Head of caudate nucleus (tissue), 42 donors: ENCODE measurements at places on chromosomes 12 and 14.

DNA sequence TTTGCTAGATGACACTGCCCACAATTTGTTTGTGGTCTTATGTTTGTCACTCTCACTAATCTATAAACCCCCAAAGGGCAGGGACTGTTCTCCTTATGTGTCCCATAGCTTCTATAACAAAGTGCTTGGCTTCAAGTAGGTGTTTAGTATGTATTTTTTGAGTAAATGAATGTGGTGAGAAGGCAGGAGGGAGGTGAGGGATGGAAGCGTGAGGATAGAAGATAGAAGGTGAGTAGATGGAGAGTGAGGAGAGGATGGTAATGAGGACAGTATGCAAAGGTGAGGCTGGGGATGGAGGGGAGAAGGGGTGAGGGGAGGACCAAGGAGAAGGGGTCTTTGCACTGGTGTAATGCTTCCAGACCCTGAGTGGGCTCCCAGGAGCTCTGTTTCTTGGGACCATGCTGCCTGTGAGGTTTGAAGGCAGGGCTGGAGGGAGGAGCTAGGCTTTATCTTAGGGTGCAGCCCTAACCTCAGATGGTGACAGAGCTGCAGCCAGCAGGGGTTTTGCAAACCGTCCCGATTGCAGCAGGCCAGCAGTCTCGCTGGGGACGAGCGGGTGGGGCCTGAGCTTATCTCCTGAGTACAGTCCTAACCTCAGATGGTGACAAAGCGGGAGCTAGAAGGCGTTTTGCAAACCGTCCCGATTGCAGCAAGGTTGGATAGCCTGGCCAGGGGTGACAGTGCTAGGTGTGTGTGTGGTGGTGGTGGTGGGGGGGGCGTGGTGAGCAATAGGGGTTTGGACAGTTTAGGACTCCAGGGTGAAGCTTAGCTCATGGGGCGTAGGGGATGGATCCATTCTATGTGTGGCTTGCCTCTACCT, 6.5 kb downstream of the CEBPE start:
- DNase-seq: no peak

- DNase-seq: no peak
These were observed 404.2 kb downstream of the GLT1D1 start for GRCh38 chr12:129257524-129257923.

- no peak for DNase-seq
These were observed 107.0 kb downstream of the HELB start for GRCh38 chr12:66409195-66409871.

DNA sequence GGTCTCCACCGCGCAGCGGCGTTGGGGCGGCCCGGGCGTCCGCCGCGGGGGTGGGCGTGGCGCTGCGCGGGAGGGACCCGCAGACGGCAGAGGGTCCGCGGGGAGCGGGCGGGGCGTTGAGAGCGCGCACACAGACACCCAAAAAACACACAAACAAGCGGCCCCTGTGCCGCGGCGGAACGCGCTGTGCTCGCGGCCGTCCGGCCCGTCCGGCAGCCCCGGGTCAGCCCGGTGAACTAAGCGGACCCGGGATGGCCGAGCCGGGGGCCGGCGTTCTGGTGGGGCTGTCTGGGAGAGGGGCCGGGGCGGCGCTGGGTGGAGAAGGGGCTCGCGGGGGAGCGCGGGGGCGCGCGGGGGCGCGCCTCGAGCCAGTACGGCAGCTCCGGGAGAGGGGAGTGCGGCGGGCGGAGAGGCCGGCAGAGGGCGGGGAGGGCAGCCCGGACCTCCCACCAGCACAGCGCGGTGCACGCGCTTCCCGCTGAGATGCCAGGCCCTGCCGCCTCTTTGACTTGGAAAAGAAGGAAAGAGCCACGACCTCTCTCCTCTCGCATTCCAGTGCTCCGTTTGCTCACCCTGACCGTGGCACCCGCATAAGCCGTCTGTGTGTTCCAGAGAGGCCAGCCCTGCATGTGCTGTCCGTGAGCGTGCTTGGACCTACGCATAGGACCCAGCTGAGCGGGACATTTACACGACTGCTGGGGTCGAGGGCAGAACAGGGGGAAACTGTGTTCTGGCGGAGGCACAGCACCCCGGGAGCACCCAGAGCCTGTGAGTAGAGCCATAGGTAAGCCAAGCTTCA, 10.3 kb downstream of the SLC6A12 start:
- DNase-seq: peak; percentile 79

DNA sequence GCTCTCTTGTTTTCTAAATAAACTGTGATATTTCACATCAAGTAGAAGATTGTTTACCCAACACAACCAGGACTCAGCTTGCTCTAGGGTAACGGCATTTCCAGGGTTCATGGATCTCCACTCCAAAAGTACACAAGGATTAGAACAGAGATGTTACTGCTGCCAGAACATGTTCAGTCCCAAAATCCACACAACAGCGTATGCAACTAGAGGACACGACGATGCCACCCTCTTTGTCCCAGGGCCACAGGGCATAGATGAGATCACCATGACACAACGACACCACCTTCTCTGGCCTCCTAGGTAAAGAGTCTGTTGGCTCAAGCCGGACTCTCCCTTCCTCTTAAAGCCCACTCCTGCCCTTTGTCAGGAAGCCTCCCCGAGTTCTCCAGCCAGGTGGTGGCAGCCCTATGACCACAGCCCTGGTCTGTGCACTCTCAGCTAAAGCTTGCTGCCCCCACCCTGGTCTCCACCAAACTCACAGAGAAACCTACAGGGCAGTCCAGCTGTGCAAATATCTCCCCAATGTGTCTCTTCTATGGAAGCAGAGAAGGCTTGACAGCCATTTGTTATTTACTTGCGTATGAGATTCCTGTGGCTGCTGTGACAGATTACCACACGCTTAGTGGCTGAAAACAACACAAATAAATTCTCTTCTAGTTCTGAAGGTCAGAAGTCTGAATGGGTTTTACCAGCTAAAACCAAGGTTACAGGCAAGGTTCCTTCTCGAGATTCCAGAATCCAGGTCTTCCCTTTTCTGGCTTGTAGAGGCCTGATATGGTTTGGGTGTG, 10.3 kb downstream of the CLMN start:
- DNase-seq: no peak

DNA sequence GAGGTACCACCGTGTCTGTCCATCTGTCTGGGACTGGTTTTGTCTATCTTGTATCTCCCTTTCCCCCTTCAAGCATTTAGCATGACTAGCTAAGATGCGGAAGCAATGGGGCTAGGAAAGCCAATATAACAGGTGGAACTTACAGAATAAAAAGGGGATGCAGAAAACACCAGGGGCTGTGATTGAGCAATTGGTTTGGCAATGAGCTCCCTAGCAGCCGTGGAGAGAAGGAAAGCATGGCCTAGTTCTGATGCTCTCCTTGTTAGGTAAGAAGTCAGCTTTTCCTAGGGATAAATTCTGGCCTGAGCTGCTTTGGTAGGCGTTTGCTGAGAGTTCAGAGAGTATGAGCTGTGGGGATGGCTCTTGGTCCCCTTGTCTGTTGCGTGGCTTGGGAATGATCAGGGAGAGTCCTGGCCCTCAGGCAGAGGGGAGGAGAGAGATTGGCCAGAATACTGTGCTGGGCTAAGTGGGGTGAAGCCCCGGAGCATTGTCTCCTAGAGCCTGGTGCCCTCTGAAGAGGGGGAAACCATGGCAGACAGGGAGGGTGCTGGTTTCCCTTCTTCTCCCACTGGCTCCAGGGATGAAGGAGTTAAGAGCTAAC, 7.1 kb downstream of the SETD1B start:
- DNase-seq: no peak

DNA sequence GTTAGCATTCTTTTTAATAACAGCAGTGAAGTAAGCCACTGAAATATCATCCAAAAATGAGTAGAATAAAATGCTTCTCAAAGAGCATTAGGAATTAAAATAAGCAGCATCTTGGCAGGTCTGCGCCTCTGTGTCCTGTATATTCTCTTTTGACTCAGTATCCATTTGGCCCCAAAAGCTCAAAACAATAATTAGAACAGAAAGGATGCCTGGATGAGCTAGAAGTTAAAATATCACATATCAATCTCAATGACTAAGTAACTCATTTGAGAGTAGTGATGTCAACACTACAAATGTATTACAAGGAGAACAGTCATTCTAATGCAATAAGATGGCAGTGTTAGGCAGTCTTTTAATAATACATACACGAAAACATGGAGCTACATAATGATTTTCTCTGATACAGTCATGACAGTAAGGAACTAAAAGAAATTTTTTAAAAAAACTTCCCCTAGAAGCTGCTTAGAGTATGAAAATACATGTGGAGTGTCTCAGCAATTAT, 160.9 kb upstream of the ABCD2 start:
- no peak for DNase-seq

DNA sequence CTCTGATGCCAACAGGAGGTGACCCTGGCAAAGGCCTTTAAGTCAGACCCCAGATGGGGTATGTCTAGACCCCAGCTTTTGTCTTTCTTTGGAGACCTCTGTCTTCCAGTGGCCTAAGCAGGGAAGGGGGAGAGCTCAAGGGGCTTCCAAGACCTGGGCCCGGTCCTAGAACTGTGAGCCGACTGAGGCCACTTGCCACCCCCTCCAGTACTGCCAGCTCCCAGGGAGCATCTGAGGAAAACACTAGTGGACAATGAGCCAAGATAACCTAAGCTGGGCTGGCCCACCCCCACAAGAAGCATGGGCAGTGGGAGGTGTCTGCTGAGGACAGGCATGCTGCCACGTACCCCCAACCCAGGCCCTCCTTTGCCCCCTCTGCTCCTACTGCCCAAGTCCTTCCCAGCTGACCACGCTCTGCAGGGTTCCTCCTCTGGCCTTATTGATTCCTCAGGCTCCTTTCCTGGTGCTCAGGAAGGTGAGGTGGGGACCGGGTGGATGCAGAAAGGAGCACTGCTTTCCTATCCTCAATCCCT, 21.1 kb downstream of the VDR start:
- no peak for DNase-seq

DNA sequence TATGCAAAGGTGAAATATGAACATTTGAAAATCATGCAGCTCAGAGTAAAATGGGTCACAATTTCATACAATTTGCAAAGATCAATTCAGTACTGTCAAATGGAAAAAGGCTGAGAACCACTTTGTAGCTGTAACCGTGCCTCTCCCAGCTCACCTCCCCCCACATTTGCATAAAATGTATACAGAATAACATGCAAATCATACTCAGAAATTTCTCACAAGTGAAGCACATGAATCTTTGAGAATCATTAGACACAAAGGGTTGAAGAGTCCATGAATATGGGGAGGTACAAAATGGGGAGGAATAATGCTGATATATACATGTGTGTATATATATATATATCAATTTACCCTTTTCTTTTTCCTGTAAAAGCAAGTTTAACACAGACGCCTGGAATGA, 162.1 kb downstream of the APAF1 start:
- DNase-seq: no peak

DNA sequence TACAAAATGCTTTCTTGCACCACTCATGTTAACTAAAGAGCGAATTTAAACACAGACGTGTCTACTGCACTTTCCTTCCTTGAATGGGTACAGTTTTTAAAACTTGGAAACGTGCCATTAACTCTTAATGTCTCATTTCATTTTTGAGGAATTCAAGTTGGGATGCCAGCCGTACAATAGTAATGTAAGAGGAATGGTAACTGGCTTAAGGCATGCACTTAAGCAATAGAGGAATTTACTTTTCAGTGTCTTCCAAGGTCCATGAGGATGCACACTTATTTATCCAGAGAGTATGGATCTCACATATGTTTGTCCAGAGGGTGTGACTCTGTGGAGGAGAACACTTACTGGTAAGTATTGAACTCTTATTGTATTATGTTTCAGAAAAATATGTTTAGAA, 52.9 kb downstream of the PPP4R4 start:
- no peak for DNase-seq

DNA sequence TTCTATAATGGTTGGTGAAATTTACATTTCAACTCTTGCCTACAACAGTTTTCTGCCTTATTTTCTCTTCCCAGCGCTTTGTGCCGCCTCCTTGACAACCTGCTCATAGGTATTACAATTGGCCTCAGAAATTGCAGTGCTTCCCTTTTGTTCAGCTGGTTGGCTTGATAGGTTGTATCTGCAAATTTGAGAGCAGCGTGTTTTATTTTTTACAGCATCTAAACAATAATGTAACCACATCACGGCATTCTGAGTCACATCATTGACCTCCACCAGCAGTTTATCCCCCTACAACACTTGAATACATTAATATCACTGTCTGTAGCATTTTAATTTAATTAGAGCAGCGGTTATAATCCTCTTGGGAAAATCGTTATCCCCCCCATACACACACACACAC, 99.4 kb downstream of the ETV6 start:
- DNase-seq: no peak

- no peak for DNase-seq
These were observed 67.4 kb upstream of the FBRSL1 start for GRCh38 chr12:132422381-132423043.

- DNase-seq: no peak
These were observed 487.0 kb downstream of the MED13L start for GRCh38 chr12:115790526-115790925.

- DNase-seq: no peak
These were observed 12.5 kb upstream of the CACNA2D4 start for GRCh38 chr12:1930803-1931597.

DNA sequence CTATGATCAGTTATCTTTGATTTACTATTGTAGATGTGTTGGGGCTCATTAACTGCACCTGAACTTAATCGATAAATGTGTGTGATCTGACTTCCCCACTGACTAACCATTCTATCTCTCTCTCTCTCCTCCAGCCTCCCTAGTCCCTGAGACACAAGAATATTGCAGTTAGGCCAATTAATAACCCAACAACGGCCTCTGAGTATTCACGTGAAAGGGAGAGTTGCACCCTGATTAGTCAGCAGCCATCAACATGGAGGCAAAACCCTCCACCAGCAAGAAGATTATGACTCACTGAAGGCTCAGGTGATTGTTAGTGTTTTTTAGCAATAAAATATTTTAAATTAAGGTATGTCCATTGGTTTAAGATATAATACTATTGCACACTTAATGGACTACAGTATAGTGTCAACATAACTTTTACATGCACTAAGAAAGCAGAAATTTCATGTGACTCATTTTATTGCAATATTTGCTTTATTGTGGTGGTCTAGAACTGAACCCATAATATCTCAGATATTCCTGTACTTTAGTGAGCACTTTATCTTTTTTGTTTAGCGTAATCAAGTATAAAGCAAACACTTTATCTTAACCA, 77.1 kb upstream of the PTGDR start:
- DNase-seq: no peak

DNA sequence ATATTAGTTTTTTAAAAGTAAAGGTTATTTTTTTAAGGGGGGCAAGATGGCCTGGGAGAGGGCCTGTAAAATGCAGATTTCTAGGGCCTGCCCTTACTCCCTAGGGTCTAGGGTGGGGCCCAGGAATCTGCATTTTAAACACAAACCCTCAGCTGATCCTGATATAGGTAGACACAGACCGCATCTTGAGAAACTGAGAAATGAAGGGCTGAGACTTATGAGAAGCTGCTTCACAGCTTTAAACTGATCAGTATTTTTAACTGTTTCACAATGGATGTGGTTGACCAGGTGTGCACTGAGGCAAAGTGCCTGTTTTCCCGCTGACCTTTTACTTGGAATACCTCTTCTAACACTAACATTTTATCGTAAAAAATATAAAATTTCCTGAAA, 84.0 kb downstream of the CCDC88C start:
- no peak for DNase-seq

DNA sequence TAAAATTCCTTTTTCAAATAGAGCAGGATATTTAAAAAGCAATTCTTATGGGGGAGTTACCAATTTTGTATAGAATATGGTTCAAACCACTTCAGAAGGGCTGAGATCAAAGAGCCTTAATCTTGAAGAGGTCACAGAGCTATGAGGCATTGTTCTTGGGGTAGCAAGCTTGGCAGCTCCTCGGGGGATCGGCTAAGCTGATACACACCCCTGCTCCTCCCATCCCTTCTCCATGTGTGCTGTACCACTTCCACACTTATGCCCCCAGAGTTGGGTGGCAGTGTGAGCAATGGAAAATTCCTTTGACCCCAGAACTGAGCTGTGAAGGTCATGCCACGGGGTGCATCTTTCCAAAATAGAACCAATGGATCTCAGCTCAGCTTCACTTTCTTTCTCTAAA, 15.0 kb upstream of the TMEM30B start:
- DNase-seq: no peak
